Endothelial cell of umbilical vein (primary cell): ENCODE measurements at places on chromosomes 12 and 14. TPM values are rescaled to one million over a fixed set of nuclear protein-coding genes. Genes with fewer than 3 reads are reported as not detected.

Gene AP1G2
- 55.8 and 63.2 TPM in 2 replicates for polyA plus RNA-seq

Gene AJUBA
- polyA plus RNA-seq = 50.0 and 50.7 TPM in 2 replicates

Gene FAM186B
- 0.10 and 0.11 TPM in 2 replicates for polyA plus RNA-seq

Gene SERPINA9
- polyA plus RNA-seq = not detected in 2 replicates

Gene C12orf50
- polyA plus RNA-seq = not detected in 2 replicates

Gene LRRK2
- polyA plus RNA-seq = 0.16 and 0.26 TPM in 2 replicates

Gene RAB5B
- 98.8 and 105 TPM in 2 replicates for polyA plus RNA-seq

Gene CLBA1
- polyA plus RNA-seq = 4.9 and 5.2 TPM in 2 replicates

Gene PITPNM2
- 4.2 and 4.4 TPM in 2 replicates for polyA plus RNA-seq

Gene PTPRB
- polyA plus RNA-seq = 64.1 and 66.4 TPM in 2 replicates

Gene CCDC184
- polyA plus RNA-seq = 0.27 and 0.39 TPM in 2 replicates

Gene ATF7
- polyA plus RNA-seq = 31.4 and 36.0 TPM in 2 replicates

Gene OTOGL
- polyA plus RNA-seq = 0.76 and 1.4 TPM in 2 replicates

Gene AICDA
- not detected in 2 replicates for polyA plus RNA-seq

Gene COX8C
- polyA plus RNA-seq = not detected in 2 replicates

Gene CNTN1
- polyA plus RNA-seq = 0.02 TPM in 1 of 2 replicates, not detected in the other

Gene PPP4R4
- polyA plus RNA-seq = not detected in 2 replicates

Gene HCAR2
- not detected in 2 replicates for polyA plus RNA-seq

Gene RPL10L
- polyA plus RNA-seq = not detected in 2 replicates

Gene MYF6
- not detected in 2 replicates for polyA plus RNA-seq

Gene PLEK2
- polyA plus RNA-seq = 0.84 and 1.4 TPM in 2 replicates

Gene MEG3
- polyA plus RNA-seq = 378 and 436 TPM in 2 replicates

Gene ABCD2
- polyA plus RNA-seq = not detected in 2 replicates

Gene PLA2G1B
- not detected in 2 replicates for polyA plus RNA-seq

Gene TAS2R9
- polyA plus RNA-seq = not detected in 2 replicates

Gene ACOT6
- polyA plus RNA-seq = not detected in 2 replicates

Gene SLCO1C1
- polyA plus RNA-seq = 0.06 and 0.07 TPM in 2 replicates

Gene SSTR1
- polyA plus RNA-seq = 1.9 and 2.2 TPM in 2 replicates

Gene DNAH10
- 0.02 and 0.04 TPM in 2 replicates for polyA plus RNA-seq

Gene KLRC3
- polyA plus RNA-seq = not detected in 2 replicates
